ENCODE measurements at places on chromosomes 12 and 14.

DNA sequence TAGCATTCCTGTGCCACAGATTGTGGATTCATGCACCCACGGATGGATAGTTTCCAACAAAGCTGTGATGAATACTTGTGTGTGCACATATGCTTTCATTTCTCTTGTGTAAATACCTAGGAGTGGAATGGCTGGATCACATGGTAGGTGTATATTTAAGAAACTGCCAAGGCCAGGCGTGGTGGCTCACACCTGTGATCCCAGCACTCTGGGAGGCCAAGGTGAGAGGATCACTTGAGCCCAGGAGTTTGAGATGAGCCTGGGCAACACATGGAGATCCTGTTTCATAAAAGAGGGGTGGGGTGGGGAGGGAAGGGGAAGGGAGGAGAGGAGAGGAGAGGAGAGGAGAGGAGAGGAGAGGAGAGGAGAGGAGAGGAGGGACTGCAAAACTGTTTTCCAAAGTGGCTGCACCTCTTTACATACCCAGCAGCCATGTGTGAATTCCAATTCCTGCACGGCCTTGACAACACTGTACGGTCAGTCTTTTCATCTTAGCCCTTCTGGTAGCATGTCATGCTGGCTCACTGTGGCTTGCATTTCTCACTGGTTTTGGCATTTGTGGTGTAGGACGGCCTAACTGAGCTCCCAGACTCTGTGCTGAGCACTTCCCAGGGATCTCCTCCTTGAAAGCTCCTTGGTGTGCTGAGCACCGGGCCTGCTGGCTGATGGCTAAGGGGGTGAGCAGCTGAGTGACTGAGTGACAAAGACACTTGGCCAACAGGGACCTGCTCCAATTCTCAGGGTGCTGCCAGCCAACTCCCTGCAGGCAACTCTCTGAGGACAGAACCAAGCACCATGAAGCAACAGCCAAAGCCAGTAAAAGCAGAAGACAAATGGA lies 27.9 kb downstream of the SYNE3 start:
- DNase-seq = no peak

DNA sequence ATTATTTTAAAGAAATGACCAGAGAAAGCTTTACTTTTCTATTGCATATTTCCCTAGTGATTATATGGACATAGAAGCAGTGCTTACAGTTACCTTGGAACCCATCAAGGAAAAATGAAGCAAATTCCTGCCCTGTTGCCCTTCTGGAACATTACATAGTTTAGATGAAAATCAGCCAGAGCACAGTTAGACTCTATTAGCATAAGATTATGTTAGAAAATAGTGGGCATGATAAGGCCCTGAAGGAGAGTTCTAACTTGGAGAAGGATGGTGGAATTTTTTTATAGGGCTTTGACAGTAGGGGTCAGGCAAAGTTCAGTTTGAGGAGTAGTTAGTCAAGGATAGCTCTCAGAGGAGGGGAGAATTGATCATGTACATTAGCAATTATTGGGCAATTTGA lies 74.3 kb downstream of the FUT8 start:
- DNase-seq = no peak

- DNase-seq = no peak
Measured at GRCh38 chr14:58954901-58955861, 233.3 kb upstream of the DAAM1 start.

DNA sequence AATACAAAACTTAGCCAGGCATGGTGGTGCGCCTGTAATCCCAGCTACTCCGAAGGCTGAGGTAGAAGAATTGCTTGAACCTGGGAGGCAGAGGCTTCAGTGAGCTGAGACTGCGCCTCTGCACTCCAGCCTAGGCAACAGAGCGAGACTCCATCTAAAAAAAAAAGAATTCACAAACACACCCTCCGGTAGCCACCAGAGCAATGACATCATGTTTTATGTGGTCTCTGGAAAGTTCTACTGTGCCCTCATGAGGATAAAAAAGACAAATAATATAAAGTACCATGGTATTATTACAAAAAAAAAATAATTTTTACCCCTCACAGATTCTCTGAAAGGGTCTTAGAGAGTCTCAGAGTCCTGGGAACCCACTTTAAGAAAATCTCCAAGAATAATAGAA lies 81.5 kb downstream of the OSBPL8 start:
- no peak for DNase-seq

GRCh38 chr12:118190266-118190665 lies 54.3 kb downstream of the PEBP1 start:
- DNase-seq = no peak

DNA sequence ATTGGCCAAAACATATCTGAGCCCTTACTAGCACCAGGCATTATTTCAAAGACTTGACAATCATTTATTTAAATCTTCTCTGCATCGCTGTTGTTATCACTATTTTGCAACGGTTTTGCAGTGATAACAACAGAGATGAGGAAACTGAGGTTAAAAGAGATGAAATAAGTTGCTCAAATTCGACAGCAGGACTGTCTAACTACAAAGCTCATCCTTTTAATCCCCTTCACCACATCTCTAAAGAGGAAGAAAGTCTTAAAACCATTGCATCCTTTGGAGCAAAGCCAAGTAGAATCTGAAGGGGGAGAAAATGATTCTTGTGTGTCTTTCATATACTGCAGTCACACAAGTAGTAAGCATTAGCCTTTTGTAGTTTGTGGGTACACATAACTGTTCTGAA lies 14.8 kb upstream of the ETNK1 start:
- DNase-seq = no peak

- no peak for DNase-seq
Measured at GRCh38 chr12:42757624-42758119, 168.1 kb upstream of the PRICKLE1 start.

DNA sequence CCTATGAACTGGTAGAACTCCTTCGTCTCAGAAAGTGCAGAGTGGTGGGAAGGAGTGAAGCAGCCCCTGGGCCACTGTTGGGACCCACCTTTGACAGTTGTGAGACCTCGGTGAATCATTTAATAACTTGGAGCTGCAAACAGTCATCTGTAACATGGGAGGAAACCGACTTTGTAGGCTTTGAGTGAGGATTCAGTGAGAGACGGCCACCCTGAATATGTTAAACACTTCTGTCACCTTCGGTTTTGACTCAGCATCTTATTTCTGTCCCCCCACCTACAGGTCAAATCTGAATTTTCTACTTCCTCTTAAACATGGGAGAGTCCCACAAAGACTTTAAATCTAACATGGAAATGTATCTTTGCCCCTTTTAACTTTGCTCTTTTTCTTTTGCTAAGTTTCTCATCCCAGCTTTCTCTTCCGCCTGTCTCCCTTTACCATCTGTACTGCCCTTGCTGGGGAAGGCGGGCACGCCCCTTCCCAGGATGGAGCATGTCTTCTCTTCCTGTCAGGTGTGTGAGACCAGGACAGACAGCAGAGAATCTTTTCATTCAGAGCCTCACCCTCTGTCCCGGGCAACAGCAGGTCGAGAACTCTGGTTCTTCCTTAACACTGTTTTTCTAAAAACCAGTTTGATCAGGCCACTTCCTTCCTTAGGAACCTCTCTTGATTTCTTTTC lies 37.1 kb downstream of the ZC3H14 start:
- DNase-seq = no peak

- no peak for DNase-seq
Measured at GRCh38 chr14:23357261-23357660, 4.6 kb upstream of the SLC22A17 start.

GRCh38 chr12:41856228-41856627 lies 288.4 kb downstream of the GXYLT1 start:
- no peak for DNase-seq

GRCh38 chr14:68216079-68216478 lies 396.5 kb downstream of the RAD51B start:
- no peak for DNase-seq

DNA sequence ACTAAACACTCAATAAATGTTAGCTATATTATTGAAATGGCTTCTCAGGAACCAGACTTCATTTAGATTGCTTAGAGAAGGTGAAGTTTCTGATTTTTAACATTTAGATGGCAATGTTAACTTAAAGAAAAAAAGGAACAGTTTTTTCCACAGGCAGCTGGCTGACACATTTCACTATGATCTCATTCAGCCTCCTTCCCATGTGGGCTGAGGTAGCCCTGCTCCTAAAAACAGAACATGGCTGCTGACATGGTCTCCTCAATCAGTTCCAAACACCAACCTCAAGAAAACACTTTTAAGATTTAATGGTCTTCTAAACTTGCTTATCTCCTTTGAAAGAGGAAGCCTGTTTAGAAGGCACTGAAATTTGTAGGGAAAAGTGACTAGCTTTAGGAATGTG lies 23.8 kb downstream of the GNS start:
- DNase-seq = no peak

GRCh38 chr12:23581913-23582312 lies 367.6 kb downstream of the SOX5 start:
- DNase-seq = no peak

GRCh38 chr14:33241331-33241730 lies 302.7 kb downstream of the NPAS3 start:
- DNase-seq = no peak

- no peak for DNase-seq
Measured at GRCh38 chr14:45715946-45716345, 462.9 kb upstream of the MIS18BP1 start.

DNA sequence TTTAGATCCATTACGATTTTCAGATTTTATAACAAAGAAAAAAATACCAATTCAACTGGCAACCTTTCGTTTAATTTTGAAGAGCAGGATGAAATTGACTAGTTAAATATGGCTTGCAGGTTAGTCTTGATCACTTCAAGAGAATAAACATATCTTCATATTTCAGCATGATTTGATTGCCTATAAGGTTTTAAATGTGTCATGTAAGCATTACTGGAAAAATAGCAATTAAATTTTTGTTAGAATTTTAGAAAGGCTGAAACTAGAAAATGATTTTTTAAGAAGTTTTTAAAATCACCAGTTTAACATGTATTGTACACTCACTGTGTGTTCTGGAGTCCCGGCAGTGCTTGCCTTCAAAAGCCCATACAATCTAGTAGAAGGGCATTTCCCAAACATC lies 310.2 kb upstream of the DIO2 start:
- DNase-seq = no peak

- DNase-seq = peak; percentile 33
Measured at GRCh38 chr12:131673888-131674257, 37.0 kb upstream of the SFSWAP start.

GRCh38 chr12:6640497-6640896 lies 4.7 kb upstream of the LPAR5 start:
- DNase-seq = no peak

- no peak for DNase-seq
Measured at GRCh38 chr14:90649083-90649482, 167.1 kb downstream of the TTC7B start.

- DNase-seq = no peak
Measured at GRCh38 chr12:27843714-27844245, 63.7 kb upstream of the MANSC4 start.

DNA sequence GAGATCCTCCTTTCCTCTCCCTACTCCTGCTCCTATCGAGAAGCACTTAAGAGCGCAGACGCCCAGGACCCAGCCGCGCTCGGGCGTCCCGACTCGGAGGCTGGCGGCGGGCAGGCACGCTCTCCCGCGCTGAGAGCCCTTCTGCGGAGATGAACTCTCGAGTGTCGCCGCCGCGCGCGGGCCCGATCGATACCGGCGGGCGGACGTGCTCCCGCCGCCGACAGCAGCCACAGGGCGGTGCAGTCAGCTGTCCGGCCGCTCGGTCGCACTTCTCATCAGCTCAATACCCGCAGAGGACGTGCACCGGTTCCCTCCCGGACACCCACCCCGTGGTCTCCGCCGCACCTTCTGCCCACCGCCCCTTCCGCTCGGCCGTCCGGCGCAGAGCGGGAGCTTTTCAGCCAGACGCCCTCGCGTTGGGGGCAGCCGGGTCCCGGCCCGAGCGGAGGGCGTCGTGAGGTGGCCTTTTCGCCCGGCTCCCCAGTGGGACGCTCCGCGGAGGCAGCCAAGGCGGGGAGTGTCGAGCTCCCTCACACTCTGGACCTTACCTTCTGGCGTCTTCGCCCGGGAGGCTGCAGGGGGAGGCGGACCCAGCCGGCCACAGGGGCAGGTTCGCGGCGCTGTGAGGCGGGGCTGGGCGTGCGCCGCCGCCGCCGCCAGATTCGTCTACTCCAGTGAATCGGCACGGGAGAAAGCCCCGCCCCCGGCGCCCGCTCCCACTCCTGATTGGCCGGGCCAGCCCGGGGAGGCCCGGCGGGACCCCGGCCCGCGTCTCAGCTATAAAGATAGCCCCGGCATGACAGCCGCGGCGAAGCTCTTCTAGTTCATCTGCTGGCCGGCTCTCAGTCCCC lies at the start of gene INSM2:
Gene INSM2 (plus strand): TSS at position 808 of the 851 bp plus-strand sequence. CDS start 89 bp downstream, outside the sequence.
- DNase-seq = peak; percentile 72

GRCh38 chr14:78519863-78520262 lies 349.7 kb downstream of the NRXN3 start:
- DNase-seq = no peak

- peak; percentile 45 for DNase-seq
Measured at GRCh38 chr14:24195186-24196070, at the start of gene TM9SF1. Gene TM9SF1, minus strand, starts transcription at chr14:24195441. Its CDS starts 422 bp downstream, at chr14:24195019.

DNA sequence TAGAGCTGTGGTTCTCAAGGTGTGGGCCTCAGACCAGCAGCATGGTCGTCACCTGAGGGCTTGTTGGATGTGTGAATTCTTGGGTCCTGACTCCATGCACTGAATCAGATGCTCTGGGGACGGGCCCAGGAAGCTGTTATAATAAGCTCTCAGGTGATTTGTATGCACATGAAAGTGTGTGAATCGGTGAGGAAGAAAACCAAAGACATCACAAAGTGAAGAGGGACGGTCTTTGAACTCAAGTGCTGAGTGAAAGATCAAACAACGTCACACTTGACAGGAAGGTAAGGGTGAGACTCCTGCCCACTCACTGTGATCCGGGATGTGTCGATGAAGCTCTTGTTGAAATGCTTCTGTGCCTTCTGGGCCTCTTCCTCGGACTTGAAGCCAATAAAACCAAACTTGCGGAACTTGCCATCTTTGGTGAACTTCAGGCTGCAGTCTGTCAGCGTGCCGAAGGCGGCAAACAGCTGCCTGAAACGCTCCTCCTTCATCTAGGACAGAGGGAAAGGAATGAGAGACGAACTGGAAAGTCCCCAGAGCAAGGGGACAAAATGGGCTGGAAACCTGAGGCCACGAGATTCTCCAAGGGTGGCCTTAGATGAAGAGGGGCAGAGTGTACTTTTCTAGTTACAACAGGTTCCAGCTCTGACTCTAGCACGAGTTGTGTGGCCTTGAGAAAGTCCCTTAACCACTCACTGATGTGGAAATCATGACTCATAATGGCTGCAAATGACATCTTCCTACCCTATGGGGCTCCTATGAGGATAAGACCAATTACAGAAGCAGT lies 4.0 kb downstream of the RBM19 start:
- peak; percentile 3 for DNase-seq

DNA sequence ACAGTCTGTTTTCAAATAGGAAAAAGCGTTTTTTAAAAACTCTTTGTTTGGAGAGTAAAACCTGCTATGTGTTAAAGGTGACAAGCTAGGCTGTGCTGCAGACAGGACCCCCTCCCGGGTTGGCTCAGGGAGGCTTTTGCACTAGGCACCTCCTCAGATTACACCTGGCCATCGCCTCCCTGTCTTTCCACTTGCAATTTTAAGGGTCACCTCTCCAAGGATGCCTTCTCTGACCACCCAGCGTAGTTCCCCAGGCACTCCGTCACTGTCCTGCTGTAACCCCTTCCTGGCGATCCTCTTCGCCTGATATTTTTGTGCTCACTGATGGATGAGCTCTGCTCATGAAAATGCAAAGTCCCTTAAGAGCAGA lies 80.7 kb downstream of the NTF3 start:
- no peak for DNase-seq

GRCh38 chr12:49223590-49224369 lies 34.9 kb upstream of the TUBA1A start:
- DNase-seq = no peak

- DNase-seq = no peak
Measured at GRCh38 chr14:38039496-38039895, 168.2 kb upstream of the SSTR1 start.
